ENCODE measurements at places on chromosomes 1 and 21.

DNA sequence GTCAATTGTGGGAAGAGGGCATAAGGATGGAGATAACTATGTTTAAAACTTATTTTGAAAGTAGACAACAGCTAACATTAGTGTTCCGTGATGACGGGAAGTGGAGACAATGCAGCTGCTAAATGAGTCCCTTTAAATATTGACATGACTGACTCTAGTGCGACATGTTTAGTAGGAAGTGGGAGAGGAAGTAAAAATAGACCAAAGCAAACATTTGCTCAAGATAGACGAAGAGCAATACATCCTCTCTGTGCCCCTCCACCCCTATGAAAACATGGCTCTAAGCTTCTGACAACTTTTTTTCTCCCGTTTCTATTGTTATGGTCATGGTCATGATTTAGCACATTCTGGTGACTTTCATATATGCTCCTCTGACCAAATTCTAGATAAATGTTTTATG, 60.0 kb upstream of the HMCN1 start:
- DNase-seq, result no peak

DNA sequence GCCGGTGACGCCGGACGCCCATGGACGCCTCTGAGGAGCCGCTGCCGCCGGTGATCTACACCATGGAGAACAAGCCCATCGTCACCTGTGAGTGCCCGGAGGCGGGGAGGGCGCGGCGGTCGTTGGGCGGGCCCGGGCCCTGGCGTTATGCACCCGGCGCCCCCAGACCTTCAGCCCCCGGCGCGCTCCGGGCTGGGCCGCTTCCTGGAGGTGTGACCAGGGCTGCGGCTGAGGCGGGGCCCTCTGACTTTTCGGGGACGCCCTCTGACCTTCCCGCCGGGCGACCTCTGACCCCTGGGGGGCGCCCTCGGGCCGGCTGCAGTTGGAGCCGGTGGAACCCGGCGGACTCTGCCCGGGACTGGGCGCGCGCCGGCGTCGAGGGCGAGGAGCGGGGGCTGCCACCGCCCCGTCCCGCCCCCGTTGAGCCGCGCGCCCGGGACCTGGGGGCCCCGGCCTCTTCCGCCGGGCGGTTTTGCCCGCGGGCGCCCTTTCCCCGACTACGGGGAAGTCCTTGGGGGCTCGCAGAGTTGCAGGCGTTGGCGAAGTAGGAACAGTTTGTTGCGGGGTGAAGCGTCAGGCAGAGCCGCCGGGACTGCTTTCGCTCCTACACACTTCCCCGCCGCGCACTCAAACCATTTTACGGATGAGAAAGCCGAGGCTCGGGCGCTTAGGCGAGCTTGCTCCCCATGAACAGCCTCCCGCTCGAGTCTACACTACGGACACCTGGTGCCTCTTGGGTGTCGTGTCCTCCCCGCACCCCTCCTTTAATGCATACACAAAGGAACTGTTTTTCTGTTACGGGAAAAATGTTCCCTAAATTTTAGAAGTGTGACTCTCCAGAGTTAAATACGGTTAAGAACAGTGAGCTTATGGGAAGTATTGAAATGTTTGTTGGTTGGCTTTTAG, 618 bp downstream of the TRAPPC10 start:
- peak; percentile 65 for DNase-seq

DNA sequence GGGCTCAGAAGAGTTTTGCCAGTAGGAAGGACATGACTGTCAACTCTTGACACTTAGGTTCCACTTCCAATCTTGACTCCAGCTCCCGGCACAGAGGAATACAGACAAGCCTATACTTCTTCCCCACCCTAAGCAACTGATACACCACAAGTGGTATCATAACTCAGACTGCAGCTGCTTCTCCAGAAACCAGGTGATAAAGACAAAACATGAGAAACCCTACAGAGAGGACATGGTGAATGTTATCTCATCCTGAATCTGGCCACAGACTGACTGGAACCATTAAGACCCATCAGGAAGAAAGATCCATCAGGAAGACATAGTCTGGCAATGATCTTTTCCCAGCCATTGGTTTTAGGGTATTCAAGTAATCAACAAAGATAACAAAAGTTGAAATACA, 13.8 kb downstream of the PAXBP1 start:
- DNase-seq, result no peak

DNA sequence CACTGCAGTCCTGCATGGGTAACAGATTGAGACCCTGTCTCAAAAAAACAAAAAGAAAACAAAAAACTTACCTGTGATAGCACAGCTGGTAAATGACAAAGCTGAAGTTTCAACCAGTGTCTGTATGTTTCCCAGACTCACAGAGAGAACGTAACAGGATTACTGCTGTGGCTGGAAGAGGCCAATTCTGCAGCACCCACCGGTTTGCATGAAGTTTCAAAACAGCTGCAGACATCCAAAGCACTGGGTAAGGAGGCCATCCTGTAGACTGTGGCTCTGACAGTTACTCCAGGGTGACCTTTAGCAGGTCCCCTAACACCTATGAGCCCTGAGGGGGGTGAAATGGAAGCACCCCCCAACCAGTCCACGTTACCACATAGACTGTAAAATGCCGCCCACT, 7.5 kb downstream of the ID3 start:
- no peak for DNase-seq

DNA sequence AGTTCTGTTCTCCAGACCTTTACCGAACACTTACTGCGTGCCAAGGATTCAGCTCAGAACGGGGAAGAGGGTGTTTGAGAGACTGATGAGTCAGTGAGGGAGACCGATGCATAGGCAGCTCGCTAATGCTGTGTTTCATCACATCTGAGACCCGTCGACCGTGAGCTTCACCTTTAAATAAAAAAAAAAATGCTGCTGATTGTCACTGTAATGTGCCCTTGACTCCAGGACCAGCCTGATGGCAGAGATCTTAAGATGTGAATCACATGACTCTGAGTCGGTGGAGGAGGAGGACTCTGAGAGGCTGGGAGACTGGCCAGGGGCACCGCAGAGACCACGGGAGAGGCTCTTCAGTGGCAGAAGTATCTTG, 28.8 kb downstream of the SPSB1 start:
- DNase-seq, result no peak

DNA sequence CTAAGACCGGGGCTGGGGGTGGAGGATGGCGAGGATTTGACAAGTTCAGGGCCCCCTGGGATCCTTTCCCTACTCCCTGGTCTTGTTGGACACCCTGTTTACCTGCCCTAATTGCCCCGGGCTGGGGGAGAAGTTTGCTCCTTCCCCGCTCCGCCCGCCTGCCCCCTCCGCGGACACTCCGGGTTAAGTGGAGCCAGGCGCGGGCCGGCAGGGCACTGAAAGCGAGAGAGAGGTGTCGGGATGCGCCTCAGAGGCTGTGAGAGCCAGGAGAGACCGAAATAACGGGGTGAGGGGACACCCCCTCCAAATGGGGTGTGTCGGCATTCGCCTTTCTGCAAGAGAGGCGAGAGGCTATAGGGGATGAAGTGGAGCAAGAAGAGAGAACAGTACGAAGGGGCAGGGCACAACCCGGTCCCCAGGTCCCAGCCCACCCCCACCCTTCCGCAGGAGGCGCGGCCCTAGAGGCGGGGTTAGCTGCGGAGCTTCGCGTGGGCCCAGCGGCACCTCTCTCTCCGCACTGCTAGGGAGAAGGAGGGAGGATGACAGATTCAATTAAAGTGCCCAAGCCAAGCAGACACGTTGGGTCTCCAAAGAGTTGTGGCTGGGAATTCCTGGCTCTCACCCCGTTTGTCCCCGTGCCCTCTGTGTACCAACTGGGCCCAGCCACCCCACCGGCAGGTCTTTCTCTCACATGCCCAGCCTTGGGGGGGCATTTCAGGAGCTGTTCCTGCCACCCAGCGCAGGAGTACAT, 3.8 kb downstream of the EFNA3 start:
- DNase-seq, result no peak

GRCh38 chr1:153536671-153537375, 1.0 kb upstream of the S100A6 start:
- DNase-seq, result no peak

- no peak for DNase-seq
Measured at GRCh38 chr1:157004806-157005205, 40.7 kb downstream of the ARHGEF11 start.

GRCh38 chr1:86774305-86775295, 70.2 kb downstream of the SH3GLB1 start:
- DNase-seq, result peak; percentile 1

DNA sequence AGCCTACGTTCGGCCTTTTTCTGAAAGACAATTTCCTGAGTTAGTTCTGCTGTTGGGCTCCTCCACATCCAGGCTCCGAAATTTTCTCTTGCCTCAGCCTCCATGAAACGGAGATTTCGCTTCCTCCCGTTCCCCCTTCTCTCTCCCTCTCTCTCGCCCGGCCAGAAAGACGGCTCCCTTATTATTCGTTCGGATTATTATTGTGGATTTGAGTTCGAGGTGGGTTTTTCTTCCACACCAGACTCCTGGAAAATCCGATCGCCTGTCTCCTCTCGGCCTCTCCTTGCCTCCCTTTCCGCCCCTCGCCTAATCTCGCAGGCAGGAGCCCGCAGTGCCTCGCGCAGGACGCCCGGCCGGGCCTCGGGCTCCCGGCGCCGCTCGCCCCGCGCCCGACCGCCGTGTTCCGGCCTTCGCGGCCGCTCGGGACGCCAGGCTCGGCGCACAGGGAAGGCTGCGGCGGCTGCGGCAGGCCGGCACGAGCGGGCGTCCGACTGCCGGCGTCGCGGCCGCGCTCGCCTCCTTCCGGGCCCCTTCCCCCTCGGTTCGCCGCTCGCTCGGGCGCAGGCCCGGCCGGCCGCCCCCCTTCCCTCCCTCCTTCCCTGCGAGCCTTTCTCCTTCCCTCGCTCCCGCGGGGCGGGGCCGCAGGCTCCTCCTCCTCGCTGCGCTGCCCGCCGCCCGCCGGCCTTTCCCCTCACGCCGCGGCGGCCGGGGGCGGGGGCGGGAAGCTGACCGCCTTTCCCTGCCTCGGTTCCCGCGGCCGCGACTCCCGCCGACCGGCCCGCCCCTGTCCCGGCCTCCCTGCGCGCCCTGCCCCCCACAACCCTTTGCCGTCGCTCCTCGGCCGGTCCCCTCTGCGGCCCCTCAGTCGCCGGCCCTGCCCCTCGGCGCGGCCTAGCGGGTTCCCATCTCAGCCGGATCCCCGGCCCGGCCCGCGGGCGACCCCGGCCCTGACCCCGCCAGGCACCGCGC, at the start of gene ARHGEF11:
TSS of gene ARHGEF11 (minus strand) at position 493 of the 969 bp plus-strand sequence. CDS start 1,412 bp downstream, outside the sequence.
- DNase-seq, result no peak

- DNase-seq, result no peak
Measured at GRCh38 chr21:29350246-29350779, 51.6 kb downstream of the BACH1 start.

GRCh38 chr1:94142022-94142421, 21.1 kb upstream of the ABCA4 start:
- DNase-seq, result no peak

- no peak for DNase-seq
Measured at GRCh38 chr1:43954036-43954435, 7.3 kb downstream of the IPO13 start.

DNA sequence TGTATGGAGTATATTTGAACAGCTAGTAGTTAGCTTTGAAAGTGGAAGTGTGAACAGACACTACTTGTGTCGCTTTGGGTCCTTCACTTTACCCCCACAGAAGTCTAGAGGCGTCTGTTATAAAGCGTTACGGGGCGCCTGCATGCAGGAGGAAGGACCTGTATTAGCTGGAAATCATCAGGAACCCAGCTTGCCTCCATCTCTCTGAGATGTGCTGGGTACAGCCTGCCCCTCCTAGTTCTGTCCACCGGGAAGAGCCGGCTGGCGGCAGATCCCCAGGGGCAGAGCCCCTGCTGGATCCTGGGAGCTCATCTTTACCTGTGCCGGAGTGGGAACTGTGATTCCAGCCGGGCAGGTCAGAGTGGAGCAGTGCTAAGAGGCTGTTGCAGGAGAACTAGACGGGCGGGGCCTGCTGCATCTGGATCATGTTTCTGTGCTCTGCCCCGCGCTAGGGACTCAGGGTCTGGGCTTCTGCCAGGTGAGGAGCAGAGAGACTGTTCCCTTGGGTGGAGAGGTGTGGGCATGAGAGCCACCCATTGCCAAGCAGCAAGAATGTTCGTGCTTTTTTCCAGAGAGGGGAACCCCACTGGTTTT, 22.3 kb upstream of the SPSB1 start:
- DNase-seq, result no peak

- DNase-seq, result no peak
Measured at GRCh38 chr1:84170171-84170570, 26.1 kb downstream of the PRKACB start.

DNA sequence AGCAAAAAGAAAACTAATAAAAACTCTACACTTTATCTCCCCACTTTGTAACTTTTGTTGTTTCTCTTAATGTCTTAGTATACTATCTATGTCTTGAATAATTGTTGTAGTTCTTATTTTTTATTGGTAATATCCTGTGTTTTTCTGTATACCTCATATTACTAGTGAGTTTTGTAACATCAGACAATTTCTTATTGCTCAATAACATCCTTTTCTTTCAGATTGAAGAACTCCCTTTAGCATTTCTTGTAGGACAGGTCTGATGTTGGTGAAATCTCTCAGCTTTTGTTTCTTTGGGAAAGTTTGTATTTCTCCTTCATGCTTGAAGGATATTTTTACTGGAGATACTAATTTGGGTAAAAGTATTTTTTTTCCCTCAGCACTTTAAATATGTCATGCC, 79.8 kb upstream of the LRRC8B start:
- no peak for DNase-seq

DNA sequence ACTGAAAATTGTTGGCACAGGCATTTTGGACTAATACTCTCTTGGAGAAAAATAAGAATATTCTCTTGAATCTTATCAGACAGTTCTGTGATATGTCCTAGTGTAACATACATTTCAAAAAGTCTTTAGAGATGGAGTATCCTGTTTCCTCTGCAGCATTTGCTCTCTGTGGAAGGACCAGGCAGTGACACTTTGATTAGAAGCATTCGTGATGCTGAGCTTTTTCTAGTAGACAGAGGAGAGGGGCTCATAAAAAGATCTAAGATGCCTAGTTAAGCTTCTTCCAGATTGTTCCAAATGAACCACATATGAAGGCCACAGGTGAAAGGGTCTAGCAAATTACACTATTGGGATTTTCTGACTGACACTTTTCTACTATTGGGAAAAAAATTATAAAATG, 120.3 kb downstream of the C1orf21 start:
- DNase-seq, result no peak
